Aorta (tissue), 5 donors: ENCODE measurements at places on chromosomes 2 and 18. TPM values are rescaled to one million over a fixed set of nuclear protein-coding genes. Genes with fewer than 3 reads are reported as not detected.

GRCh38 chr2:74228772-74229171 is 30.4 kb downstream of the MTHFD2 start:
- no peak overlapping the region for H3K4me3 ChIP-seq
- peaks cover 1% of the 10 kb centered on the region for H3K4me1 ChIP-seq
- H3K27me3 ChIP-seq = no peaks in the 10 kb centered on the region

DNA sequence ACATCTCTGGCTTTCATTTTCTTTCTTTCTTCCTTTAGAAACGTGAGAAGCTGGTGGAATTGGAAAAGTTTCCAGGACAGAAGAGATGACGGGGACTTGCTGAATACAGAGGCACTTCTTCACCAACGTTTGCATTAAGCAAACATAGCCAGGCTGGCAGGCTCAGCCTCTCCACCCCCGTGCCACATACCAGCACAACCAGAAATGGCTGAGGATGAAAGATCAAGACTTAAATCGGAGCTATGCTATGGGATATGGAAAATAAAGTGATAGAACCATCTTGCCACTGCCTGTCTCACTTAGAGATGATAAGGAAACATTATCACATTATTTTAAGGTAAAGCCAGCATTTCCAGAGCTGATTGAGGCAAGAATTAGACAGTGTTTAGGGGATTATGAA is 483.3 kb downstream of the BCL11A start:
- no peaks in the 10 kb centered on the region for H3K36me3 ChIP-seq
- DNase-seq = no peak
- no peak overlapping the region for H3K27ac ChIP-seq
- no peaks in the 10 kb centered on the region for H3K27me3 ChIP-seq
- no peaks in the 10 kb centered on the region for H3K4me1 ChIP-seq
- H3K4me3 ChIP-seq = no peak overlapping the region

DNA sequence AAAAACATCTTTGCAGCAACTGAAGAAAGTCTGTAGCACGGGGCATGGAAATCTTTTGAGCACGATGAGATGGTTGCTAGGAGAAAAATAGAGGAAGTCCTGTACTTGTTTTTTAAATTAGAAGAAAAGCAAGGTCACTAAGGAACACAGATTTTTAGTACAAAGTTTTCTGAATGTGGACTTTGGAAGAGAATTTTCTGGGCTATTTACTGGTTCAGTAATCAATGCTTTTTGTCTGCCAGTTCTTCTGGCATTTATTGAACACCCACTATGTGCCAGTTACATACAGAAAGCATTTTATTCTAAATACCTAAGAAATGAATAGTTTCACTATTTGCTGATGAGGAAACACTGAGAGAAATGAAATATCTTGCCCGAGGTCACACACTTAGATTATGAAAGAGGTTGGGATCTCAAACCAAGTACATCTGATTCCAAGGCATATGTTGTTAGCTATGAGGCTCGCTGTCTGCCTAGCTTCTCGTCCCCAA is 15.6 kb upstream of the MAP3K20 start:
- no peaks in the 10 kb centered on the region for H3K36me3 ChIP-seq
- no peaks in the 10 kb centered on the region for H3K27me3 ChIP-seq
- H3K4me3 ChIP-seq = no peak overlapping the region
- no peaks in the 10 kb centered on the region for H3K4me1 ChIP-seq

Gene NPHP1
- 8.3 TPM for total RNA-seq
